ENCODE measurements at places on chromosomes 16 and 17. TPM values are rescaled to one million over a fixed set of nuclear protein-coding genes. Genes with fewer than 3 reads are reported as not detected.

CEMP1 gene
- 0.58 TPM for total RNA-seq

PKMYT1 gene
- 19.3 TPM for total RNA-seq

PRR15L gene
- total RNA-seq = 78.4 TPM

CD300A gene
- not detected for total RNA-seq
